ENCODE measurements at places on chromosomes 1 and 21. TPM values are rescaled to one million over a fixed set of nuclear protein-coding genes. Genes with fewer than 3 reads are reported as not detected.

The CYP4B1 gene
- total RNA-seq = 3.4 TPM

The FCER1A gene
- total RNA-seq = 3.9 TPM

The TSPEAR gene
- total RNA-seq = not detected

The SLAMF9 gene
- not detected for total RNA-seq

The ST7L gene
- 27.3 TPM for total RNA-seq

DNA sequence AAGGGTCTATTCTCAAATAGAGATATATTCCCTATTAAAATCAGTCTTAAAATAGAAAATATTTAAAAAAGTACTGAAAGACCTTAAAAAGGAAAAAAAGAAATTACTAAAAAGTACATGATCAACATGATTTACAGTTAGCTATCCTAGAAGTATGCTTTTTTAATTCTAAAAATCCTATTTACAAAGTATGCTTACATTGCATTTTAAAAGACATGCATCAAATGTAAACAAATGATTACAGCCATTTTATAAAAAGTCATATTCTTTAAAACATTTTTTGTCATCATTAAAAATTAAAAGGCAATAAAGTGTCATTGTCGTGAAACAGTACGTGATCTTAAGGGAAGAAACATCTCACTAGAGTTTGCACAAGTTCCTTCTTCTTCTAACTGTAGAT is 7.9 kb upstream of the C1orf52 start:
- H3K27ac ChIP-seq = no peak overlapping the region
- no peak for DNase-seq
- no peaks in the 10 kb centered on the region for H3K27me3 ChIP-seq
- no peak overlapping the region for H3K4me3 ChIP-seq
- peaks cover 3% of the 10 kb centered on the region for H3K36me3 ChIP-seq

GRCh38 chr1:230458509-230458908 is 32.4 kb upstream of the PGBD5 start:
- no peak for DNase-seq
- no peaks in the 10 kb centered on the region for H3K36me3 ChIP-seq
- H3K27me3 ChIP-seq = no peaks in the 10 kb centered on the region

- no peaks in the 10 kb centered on the region for H3K27me3 ChIP-seq
- peak; percentile 23 for DNase-seq
- H3K36me3 ChIP-seq = no peaks in the 10 kb centered on the region
- no peaks in the 10 kb centered on the region for H3K4me1 ChIP-seq
- no peak overlapping the region for H3K27ac ChIP-seq
- no peak overlapping the region for H3K4me3 ChIP-seq
These were observed 112.3 kb downstream of the CRYAA start for GRCh38 chr21:43280949-43281633.

DNA sequence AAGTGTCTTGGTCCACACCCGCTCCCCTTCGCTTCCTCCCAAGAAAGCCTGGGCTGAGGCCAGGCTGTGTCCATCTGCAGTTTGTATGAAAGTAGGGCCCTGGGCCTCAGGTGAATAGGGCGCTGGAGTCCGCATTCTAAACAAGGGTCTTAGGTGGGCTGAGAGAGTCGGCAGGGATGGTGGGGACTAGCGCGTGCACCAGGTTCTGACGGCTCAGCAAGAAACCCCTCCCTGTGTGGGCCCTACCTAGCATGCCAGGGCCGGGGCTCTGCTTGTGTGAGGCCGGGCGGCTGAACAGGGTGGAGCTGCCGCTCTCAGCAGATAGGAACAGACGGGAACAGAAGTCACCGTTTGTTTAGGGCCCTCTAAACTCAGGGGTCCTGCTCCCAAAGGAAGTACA is 1.7 kb downstream of the ACTRT2 start:
- DNase-seq = peak; percentile 56
- no peaks in the 10 kb centered on the region for H3K27me3 ChIP-seq
- no peak overlapping the region for H3K4me3 ChIP-seq
- no peaks in the 10 kb centered on the region for H3K36me3 ChIP-seq

DNA sequence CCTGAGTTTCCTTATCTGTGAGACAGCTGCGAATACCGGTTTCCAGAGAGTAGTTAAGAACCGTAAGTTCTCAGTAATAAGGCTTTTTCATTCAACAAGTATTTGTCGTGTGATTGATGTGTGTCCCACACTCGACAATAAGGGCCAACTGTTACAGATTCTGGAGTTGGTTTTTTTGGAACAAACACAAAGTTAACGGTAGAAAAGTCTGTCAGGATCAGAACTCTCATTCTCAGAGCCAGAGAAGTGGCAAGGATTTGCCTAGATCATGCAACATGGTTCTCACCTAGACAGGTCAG is 837 bp downstream of the NUDC start:
- H3K4me3 ChIP-seq = peak overlapping the region; percentile 66
- peaks cover 5% of the 10 kb centered on the region for H3K4me1 ChIP-seq
- no peak for DNase-seq
- no peaks in the 10 kb centered on the region for H3K36me3 ChIP-seq
- H3K27ac ChIP-seq = no peak overlapping the region

- DNase-seq = no peak
- H3K36me3 ChIP-seq = no peaks in the 10 kb centered on the region
- H3K27ac ChIP-seq = no peak overlapping the region
- H3K4me3 ChIP-seq = no peak overlapping the region
- no peaks in the 10 kb centered on the region for H3K4me1 ChIP-seq
These were observed 122.3 kb downstream of the SNX7 start for GRCh38 chr1:98783821-98784220.

Measured in aorta (tissue), 5 donors.